Stimulated activated CD4-positive, alpha-beta T cell treated with anti-CD3 and anti-CD28 coated beads, Interleukin-2, amount 100 ng/mL, for 24 hours (primary cell): ENCODE measurements at places on chromosomes 16 and 17.

DNA sequence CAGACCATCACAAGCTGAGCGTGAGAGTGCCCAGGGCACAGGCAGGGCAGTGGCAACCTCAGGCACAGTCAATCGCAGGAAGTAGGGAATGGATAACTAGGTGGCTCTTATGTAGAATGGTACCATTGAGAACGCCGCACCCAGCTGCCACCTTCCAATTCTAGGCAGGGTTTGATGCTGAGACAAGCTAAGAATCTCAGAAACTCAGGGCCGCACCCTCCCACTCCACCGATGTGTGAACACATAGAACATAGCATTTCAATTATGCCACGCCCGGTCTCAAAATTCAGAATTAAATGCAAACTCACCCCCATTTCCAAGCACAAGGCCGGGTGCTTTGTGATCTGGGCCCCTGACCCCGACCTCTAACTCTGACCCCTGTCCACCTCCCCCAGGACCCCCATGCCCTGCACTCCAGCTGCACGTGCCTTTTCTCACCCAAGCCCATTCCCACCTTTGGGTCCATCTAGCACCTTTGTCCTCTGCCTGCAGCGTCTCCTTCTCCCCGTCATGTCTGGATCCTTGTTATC lies 178.4 kb downstream of the C16orf95 start:
- DNase-seq = no peak

- DNase-seq = no peak
Observed at GRCh38 chr17:80212962-80213642, 7.0 kb downstream of the SGSH start.

DNA sequence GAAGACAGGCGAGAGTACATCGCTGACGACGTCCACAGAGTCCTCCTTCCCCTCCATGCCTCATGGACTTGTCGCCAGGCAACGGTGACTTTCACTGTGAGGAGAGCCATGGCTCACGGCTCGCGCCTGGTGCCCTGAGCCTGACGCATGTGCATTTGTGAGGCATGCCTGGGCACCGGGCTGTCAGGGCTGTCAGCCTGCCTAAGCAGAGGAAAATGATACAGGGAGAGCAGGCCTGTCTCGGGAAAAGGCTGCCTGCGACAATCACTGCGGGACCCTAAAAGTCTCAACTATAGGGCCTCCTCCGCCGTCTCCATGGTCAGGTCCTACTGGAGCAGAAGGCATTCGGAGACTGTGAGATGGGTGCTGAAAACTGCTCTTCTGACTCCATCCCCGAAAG lies 135.5 kb upstream of the WSB1 start:
- DNase-seq = no peak

GRCh38 chr17:32398946-32399345 lies 45.4 kb upstream of the PSMD11 start:
- DNase-seq = no peak

DNA sequence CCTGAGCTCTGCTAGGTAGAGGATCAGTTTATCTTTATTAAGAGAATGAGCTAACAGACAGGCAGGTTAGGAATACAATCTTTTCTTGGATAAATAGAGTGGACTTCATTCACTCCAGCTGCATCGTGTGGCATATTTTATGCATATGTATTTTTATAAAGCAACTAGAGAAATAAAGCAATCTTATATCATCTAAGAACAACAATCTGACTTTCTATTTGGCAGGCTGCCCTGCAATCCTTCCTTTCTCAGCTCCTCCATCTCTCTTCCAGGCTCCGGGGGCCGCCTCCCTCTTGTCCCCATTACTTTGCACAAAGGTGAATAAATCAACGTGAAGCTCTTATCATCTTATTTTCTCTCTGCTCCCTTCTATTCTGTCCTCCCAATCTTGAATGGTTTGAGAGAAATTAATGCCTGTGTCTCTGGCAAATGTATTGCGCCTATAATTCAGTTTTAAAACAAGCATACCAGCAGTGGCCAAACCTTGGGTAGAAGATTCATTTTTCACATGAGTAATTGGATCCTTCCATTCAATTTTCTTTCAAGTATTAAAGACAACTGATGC lies 64.5 kb downstream of the HS3ST3A1 start:
- DNase-seq = no peak

GRCh38 chr17:48814504-48814903 lies 2.5 kb downstream of the TTLL6 start:
- peak; percentile 71 for DNase-seq

- DNase-seq = no peak
Observed at GRCh38 chr17:29107084-29107483, 64.1 kb downstream of the PIPOX start.

DNA sequence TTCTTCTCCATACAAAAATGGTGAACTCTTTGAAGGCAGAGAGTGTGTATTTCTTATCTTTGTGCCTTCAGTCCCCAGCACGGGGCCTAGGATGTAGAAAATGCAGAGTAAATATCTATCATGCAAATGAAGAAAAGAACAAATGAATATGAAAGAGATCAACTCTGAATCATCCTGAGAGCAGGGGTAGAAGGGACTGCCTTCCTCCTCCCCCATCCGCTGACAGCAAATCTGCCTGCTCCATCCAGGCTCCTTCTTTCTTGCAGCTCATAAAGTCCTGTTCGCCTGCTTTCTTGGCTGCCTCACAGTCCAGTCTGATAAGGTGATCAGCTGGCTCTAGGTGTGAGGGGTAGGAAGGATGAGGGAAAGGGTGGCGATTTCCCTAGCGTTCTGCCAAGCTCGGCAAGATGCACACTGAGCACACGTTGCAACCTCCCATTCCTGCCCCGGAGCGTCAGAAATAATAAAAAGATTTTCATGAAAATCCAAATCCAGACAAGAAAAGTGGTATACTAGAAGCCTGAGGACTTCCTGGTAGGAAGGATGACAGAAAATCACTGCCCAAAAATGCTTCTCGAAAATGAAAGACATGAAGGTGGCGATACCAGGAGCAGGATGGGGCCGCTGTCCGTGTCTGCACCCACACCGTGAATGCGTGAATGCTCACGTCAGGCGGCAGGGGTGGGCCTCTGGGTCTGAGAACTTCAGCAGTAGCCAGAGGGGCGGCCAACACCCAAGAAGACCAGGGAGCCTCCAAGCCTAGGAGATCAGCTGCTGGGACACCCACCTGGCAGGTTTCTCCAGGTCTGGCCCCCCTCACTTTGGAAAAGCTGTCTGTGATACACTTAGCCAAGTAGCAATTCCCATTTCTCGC lies 67.1 kb downstream of the VPS53 start:
- DNase-seq = no peak

DNA sequence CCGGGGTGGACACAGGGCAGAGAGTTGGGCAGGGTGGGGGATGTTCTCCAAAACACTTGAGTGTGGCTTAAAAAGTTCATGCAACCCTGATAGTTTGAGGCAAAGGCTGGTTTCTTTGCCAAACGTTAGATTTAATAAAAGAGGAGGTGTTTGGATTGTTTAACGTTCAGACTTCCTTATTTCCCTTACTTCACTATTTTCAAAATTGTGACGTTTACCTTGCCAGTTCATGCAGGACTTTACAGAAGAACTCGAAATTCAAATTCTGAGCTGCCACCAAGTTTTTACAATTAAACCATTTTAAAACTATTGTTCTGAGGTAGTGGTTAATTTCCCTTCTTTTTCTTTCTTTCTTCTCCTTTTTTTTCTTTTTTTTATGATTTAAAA lies 5.5 kb downstream of the SEC14L1 start:
- DNase-seq = no peak

DNA sequence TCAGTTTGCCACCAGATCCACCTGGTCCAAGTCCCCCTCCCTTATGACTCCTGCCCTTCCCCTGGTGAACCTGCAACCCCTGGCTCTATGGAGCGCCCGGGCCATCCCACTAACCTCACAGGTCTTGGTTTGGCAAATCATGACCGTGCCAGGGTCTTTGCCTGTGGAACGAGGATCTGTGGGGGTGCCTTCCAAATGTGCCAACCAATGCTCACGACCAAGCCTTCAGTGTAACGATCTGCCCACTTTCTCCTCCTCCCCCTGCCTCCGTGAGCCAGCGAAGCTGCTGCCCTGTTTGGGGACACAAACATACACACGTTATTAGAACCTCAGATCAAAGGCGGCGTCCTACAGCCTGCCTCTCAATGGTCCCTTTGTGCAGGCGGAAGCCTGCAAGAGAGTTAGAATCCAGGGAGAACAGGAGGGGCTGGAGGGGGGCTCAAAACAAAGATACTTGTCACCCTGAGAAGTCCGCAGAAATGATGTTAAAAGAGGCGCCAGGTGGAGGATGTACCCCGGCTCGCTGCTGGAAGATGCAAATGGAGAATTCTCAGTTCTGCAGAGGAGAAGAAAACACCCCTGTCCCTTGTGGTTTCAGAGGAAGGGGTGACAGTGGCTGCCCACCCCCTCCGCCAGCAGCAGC lies 9.0 kb upstream of the NKD1 start:
- no peak for DNase-seq

DNA sequence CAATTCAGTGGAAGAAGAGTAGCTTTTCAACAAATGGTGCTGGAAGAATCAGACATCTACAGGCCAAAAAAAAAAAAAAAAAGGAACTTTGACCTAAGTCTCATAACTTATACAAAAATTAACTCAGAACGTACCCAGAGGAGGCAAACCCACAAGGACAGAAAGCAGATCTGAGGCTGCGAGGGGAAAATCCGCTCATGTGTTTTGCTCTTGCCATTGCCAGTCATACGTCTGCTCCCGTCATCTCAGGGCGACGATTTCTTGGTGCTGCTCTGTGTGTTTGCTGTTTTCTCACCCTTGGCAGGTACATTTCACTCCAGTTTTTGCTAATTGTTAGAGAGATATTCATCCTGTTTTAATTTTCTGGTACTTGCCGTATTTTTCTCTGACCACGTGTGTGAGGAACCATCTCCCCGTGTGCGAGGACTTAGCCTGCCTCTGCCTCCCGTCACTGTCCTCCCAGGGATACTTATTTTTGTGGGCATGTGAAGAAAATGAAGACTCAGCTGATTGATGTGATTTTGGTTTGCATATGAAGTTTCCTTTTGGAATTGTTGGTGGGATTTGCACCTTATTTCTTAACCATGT lies 33.4 kb upstream of the ACSF3 start:
- no peak for DNase-seq

GRCh38 chr16:68749432-68749831 lies 12.3 kb downstream of the CDH1 start:
- no peak for DNase-seq

- no peak for DNase-seq
Observed at GRCh38 chr17:29240477-29240876, 6.2 kb upstream of the CRYBA1 start.

DNA sequence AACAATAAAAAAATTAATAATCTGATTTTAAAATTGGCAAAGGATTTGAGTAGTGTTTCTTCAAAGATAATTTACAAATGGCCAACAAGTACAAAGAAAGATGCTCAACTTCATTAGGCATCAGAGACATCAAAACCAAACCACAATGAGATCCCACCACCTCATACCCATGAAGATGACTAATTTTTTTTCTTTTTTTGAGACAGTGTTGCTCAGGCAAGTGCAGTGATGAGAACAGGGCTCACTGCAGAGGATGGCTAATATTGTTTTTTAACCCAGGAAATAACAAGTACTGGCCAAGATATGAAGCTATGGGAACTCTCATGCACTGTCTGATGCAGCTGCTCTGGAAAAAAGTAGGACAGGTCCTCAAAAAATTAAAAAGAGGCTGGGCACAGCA lies 14.9 kb downstream of the WDR45B start:
- DNase-seq = no peak

- DNase-seq = no peak
Observed at GRCh38 chr17:63973930-63974593, 1.3 kb upstream of the SCN4A start.

DNA sequence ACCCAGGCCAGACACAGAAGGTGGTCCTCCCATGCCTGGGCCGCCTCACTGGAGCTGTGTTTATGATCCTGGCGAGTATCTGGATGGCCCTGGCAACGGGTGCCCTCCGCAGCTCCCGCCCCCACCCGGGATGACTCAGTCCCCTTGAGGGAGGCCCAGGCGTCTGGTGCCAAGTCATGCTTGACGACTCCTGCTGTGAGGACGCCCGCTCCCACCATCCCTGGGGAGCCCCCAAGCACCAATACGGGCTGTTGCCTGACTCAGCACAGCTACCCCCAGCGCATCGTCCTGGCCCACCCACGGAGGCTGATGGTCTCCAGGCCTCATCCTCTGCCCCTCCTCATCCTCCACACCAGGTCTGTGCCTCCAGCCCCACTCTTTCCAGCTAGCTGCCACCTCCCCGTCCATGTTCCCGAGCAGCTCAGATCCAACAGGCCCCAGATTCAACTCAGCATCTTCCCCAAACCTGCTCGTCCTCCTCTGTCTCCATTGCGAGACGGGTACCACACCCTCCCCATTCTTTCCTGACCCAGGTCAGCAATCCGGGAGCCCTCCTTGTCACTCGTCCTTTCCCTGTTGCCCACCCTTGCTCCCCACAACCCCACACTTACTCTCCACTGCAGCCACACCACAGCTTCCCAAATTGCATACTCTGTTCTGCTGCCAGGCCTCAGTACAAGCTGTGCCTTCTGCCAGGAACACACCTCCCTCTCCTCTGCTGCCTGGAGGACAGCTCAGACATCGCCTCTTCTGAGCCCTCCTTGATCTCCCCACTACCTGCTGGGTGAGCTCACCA lies 2.6 kb downstream of the CAMKK1 start:
- DNase-seq = peak; percentile 33

DNA sequence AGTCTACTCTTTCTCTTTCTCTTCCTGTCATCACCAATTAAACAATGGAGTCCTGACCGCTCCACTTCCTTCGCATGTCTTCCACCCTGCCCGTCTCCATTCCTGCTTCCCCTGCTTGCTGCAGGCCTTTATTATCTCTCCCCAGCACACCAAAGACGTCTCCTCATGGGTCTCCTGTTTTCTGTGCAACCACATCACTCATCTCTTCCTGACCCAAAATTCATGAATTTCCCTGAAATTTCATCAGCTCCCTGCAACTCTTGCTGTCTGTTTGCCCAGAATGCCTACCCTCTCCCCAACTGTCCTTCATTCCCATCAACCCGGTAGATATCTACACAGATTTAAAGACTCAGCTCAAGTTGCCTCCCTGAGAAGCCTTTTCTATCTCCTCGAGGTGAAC lies 76.7 kb upstream of the ALOX12 start:
- DNase-seq = no peak

DNA sequence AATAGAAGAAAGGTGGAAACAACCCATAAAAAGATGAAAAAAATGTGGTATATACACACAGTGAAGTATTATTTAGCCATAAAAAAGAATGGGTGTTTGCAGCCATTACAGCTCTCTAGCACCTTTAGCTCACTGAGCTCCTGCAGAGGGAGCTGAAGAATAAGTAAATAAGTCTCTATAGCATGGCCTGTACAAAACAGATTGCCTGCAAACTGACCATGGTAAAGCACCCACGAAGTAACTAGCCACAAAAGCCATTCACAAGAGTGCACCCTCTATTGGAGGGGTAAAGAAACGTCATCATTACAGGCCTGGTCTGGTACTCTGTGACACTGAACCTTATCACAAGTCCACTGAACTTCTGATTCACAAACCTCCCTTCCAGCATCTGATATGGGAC lies 76.3 kb downstream of the USP32 start:
- no peak for DNase-seq

DNA sequence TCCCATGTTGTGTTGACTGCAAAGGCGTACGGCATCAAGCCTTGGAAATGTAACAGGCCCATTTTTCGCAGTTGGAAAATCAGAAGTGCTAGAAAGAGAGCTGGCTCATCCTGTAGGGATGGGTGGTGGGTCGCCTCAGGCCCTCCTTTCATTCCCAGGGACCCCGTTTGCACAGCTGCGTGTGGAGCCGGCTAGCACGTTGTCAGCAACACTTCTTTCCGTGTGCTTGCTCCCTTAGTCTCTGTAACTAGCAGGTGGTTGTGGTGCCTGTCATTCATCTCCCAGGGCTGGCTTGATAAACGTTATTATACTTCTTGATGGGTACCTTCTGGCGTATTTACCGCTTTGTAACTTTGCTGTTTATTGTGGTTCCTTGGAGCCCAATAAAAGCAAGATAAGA lies 239.0 kb upstream of the CACNG5 start:
- DNase-seq = no peak

- DNase-seq = peak; percentile 98
Observed at GRCh38 chr16:714558-715476, at the start of gene METRN. Gene METRN (plus strand): TSS chr16:715118. CDS start chr16:715290, 172 bp downstream.
